ENCODE measurements at places on chromosomes 6 and 20. TPM values are rescaled to one million over a fixed set of nuclear protein-coding genes. Genes with fewer than 3 reads are reported as not detected.

The FRMD1 gene
- total RNA-seq = not detected

The STMND1 gene
- total RNA-seq = not detected

The CPNE5 gene
- 0.30 TPM for total RNA-seq

The NNAT gene
- 0.42 TPM for total RNA-seq

The RAET1E gene
- not detected for total RNA-seq

The GTSF1L gene
- total RNA-seq = not detected

The LAMA2 gene
- 14.1 TPM for total RNA-seq

The SUMO4 gene
- 2.1 TPM for total RNA-seq
